Anterior cingulate cortex (tissue), 58 donors: ENCODE measurements at places on chromosomes 5 and 9.

DNA sequence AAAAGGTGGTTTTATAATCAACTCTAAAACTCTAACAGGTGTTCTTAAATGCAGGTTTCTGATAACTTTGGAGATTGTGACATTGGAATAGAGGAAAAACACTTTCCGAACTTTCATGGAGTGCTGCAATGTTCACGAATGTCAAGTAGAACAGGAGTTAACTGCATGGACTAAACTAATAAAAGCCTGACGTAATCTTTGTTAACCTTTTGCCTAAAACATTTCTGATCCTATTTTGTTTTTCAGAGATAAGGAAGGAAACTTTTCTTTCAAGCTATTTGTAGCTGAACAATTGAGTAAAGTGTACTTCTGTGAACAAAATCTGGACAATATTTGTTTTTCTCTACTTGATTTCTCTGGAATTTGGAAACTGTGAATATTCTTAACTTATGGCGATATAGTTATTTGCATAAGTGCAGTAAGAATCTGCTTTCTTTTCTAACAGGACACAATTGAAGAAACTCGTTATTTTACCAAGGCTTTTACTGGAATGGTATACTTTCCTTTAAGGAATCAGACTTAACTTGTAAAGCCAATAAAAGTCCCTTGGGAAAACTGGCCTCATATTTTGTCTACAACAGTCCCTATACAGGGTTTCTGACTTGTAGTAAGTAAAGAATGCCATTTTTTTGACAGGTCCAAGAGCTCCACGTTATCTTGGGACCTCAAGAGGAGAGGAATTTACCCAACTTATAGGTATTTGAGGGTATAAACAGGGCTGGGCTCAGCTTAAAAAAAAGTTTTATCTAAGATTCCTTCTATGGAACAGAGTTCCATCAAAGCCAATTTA, 154.7 kb downstream of the NXNL2 start:
- no peak for DNase-seq

GRCh38 chr5:119515192-119515591, 62.9 kb downstream of the HSD17B4 start:
- no peak for DNase-seq

- DNase-seq, result no peak
Measured at GRCh38 chr5:181224390-181225229, 1.5 kb downstream of the TRIM41 start.

GRCh38 chr5:147479949-147480348, 29.9 kb downstream of the DPYSL3 start:
- DNase-seq, result no peak

DNA sequence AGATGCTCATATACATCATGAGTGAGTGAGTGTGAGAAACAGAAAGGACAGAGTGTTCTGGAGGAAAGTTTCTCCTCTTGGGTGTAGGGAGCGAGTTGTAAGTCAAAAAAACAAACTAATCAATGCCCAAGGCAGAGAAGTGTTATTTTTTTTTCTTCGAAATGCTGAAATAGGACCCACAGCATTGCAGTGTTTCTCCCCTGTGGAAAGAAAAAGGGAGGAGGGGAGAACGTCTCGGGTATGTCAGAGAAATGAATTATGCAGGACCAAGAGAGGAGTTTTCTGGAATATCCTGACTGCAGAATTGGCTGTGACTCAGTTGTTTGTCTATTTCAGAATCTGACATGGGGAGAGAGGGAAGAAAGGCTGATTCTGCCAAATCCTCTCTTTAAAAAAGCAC, 337.9 kb upstream of the RFX3 start:
- no peak for DNase-seq

DNA sequence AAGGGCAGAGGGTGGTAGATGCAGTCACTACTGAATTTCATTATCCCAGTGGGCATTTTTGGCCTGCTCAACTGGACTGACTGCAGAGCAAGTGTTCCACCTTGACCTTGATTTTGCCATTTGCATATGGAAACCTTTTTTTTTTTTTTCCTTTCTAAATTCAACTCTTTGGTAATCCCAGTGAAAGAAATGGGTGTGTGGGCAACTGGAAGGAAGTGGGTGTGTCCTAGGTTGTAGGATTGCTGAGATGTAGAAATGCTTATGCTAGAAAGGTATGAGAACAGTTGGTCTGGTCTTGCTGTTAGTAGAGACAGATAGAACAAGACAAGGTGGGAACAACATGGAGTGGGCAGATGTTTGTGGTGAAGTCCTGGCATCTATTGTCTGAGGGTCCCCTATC, 7.8 kb upstream of the IL12B start:
- no peak for DNase-seq

GRCh38 chr5:39977066-39977655, 552.4 kb upstream of the DAB2 start:
- DNase-seq, result no peak

GRCh38 chr9:93240891-93241334, 57.0 kb downstream of the WNK2 start:
- no peak for DNase-seq

DNA sequence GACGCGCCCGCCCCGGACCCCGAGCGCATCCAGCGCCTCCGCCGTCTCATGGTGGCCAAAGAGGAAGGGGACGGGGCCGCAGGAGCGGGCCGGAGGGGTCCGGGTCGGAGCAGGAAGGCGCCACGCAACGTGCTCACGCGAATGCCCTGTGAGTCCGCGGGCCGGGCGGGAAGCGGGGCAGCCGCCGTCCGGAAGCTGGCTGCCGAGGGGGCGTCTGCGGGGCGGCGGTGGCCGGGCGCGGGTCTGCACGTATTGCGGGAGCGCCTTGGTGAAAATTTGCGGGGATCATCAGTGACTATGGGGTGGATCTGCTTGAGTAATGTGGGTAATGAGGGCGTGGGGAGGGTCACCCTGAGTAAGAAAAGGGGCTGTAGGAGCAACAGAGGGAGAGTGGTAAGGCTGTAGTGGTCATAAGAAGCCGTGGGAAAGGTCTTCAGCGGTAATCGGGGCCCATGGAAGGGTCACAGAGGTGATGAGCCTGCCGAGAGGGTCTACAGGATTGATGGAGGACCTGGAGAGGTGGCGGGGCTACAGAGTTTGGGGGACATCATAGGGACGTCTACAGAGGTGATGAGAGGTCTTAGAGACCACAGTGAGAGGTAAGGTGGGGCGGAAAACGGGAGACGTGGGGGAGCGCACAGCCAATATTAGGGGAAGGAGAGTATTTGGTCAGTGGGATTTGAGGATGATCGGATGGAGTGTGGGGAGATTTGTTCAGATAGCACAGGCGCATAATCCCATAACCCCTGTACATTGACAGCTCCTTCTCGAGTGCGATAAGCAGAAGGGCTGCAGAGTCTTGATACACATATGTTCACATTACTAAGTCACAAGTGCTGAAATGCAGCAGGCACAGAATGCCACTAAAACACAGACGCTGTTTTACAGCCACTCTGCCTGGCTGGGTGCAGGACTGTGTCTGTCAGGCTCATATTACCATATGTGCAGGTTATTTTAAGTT, 819 bp downstream of the LSM11 start:
- DNase-seq, result no peak

- no peak for DNase-seq
Measured at GRCh38 chr9:565528-565927, 276.0 kb upstream of the DMRT1 start.

GRCh38 chr5:158756871-158757270, 342.8 kb downstream of the EBF1 start:
- no peak for DNase-seq

GRCh38 chr5:65307088-65307487, 174.6 kb downstream of the ADAMTS6 start:
- no peak for DNase-seq

- no peak for DNase-seq
Measured at GRCh38 chr9:76463211-76463610, 4.2 kb downstream of the GCNT1 start.

GRCh38 chr9:74865177-74865576, 22.5 kb downstream of the TRPM6 start:
- no peak for DNase-seq

DNA sequence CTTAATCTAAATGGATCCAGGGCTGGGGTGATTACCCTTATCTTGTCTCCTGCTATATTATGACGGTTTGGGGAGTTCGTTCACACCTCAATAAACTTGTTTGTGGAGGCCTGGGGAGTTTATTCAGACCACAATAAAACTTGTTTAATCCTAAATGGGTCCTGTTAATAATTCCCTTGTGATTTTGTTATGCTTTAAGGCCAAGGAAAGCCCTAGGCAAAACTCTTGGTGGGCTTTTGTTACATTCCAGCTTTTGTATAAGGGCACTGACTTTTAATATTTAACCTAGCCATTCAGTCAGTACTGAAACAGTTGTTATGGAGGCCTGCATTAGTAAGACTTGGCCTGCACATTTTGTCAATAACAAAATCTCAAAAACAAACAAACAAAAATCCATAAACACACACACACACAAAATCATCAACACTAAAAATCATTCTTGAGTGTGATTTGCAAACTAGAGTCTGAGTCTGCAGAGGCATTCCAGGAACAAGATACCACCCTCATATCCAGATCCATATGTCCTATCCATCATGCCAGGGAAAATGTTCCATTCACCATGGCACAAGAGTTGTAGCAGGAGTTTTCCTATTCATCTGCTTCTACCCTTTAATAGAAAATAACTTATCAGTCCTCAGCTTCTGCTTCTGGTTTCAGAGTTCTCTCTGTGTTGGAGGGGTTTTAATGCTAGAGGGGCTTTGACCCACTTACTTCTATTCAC, 421.7 kb downstream of the AGTPBP1 start:
- no peak for DNase-seq

- no peak for DNase-seq
Measured at GRCh38 chr5:112232667-112233066, 186.4 kb downstream of the EPB41L4A start.

DNA sequence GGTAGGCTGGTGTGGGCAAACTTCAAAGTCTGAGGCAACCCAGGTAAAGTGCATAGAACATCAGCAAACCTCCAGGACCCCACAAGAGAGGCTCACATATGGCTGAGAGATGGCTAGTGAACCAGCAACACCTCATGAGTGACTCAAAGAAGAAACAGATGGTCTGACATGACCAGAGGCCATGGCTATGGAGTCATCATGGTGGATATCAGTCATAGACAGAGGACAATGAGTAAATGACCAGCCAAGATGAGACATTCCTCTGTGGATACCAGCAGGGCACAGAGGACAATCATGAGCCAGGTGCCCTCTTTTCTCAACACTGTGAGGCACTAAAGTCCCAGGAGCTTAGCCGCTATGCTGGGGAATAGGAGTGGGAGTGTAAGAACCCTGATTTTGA, 180.8 kb downstream of the RASEF start:
- no peak for DNase-seq

GRCh38 chr9:6410633-6411032, 2.4 kb upstream of the UHRF2 start:
- no peak for DNase-seq

GRCh38 chr9:132606066-132606465, 23.7 kb downstream of the BARHL1 start:
- no peak for DNase-seq

DNA sequence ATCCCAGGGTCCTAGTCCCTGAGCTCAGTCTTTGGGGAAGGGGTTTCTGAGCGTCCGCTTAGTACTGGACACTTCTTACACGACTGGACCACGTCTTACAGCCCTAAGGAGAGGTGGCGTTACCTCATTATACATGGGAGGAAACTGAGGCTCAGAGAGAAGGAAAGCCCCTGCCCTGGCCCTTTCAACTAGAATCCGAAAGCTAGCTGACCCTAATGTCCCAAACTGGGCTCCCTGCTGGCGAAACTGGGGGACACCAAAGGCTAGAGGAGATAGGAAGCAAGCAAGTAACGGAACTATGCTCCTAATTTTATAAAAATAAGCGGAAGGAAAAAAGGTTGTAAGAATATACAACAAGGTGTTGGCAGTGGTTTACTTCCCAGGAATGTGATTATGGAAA, 14.2 kb downstream of the LHX6 start:
- DNase-seq, result no peak

DNA sequence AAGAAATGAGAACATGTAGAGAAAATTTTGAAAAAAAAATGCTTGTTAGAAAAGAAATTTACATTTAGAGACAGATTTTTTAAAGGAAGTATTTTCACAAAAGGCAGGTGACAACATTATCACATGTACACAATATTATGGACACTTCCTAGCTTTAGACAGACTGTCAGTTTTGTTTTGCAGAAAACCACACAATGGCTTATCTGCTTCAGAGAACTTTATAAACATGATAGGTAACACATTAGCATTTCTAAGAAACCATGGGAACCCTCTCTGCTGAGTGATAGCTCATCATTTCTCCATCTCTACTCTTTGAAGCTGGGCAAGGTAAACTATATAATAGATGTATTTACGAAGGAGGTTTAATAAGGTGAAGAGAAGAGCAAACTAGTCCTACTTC, 25.6 kb downstream of the POU5F2 start:
- no peak for DNase-seq

GRCh38 chr9:126419475-126419874, 92.8 kb downstream of the MVB12B start:
- no peak for DNase-seq

- DNase-seq, result no peak
Measured at GRCh38 chr9:13436591-13436990, 157.1 kb upstream of the MPDZ start.

GRCh38 chr9:134545215-134545542, 96.4 kb upstream of the COL5A1 start:
- DNase-seq, result no peak

- no peak for DNase-seq
Measured at GRCh38 chr5:6389397-6389796, 11.1 kb upstream of the MED10 start.

DNA sequence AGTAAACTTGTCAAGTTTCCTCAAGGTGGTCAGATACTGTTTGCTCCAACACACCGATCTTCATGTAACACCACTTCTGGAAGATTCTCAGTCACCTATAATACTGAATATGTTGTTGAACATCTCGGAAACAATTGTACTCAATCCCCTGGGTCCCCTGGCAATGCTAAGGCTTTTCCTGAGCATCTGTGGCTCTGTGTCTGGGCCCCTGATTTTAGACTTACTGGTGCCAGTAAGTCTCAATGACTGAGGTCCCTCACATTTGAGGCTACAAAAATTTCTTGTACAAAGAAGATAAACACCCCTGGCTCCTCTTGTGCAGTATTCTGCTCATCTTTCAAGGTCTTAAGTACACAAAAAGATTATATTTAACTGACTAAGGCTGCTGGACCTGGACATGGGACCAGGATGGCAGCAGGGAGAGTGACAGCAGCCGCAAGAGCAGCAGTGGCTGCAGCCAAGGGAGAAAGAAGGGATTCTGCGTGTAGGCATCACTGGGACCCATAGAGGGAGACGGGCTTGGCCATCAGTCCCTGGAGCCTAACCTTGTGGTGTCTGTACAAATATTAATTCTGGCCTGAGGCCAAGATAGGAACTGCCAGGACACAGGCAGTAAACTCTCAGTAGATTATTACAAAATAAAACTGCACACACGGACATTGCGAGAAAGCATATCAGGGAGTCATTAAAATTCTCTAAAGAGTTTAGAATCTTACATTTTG, 49.0 kb upstream of the TNPO1 start:
- DNase-seq, result no peak

GRCh38 chr5:121399879-121400278, 451.8 kb upstream of the FTMT start:
- no peak for DNase-seq

- DNase-seq, result no peak
Measured at GRCh38 chr5:77990020-77990419, 213.9 kb upstream of the TBCA start.
